Effector memory CD4-positive, alpha-beta T cell (primary cell): ENCODE measurements at places on chromosomes 2 and 18.

DNA sequence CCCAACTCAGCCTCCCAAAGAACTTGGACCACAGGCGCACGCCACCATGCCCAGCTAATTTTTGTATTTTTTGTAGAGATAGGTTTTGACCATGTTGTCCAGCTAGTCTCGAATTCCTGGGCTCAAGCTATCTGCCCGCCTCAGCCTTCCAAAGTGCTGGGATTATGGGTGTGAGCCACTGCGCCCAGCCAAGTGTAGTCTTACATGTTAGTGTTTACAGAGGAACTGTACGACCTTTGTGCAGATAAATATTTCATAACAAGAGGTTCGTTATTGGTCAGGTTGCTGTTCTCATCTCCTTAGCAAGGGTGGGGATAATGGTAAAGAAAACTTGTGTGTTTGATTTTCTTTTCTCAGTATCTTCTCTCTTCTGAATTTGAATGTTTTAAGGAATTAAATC is 46.5 kb downstream of the RALBP1 start:
- DNase-seq: no peak
- H3K4me1 ChIP-seq: no peaks in the 10 kb centered on the region
- H3K36me3 ChIP-seq: peaks cover 26% of the 10 kb centered on the region
- H3K27me3 ChIP-seq: no peaks in the 10 kb centered on the region
- H3K27ac ChIP-seq: no peak overlapping the region

GRCh38 chr2:54878182-54878581 is 154.7 kb downstream of the EML6 start:
- H3K36me3 ChIP-seq: no peaks in the 10 kb centered on the region
- DNase-seq: no peak
- no peaks in the 10 kb centered on the region for H3K4me1 ChIP-seq

- H3K4me1 ChIP-seq: no peaks in the 10 kb centered on the region
- no peak for DNase-seq
- H3K27ac ChIP-seq: no peak overlapping the region
- H3K4me3 ChIP-seq: no peak overlapping the region
- no peaks in the 10 kb centered on the region for H3K36me3 ChIP-seq
- no peaks in the 10 kb centered on the region for H3K27me3 ChIP-seq
Measured at GRCh38 chr2:242075168-242075567, 205.6 kb downstream of the RTP5 start.

DNA sequence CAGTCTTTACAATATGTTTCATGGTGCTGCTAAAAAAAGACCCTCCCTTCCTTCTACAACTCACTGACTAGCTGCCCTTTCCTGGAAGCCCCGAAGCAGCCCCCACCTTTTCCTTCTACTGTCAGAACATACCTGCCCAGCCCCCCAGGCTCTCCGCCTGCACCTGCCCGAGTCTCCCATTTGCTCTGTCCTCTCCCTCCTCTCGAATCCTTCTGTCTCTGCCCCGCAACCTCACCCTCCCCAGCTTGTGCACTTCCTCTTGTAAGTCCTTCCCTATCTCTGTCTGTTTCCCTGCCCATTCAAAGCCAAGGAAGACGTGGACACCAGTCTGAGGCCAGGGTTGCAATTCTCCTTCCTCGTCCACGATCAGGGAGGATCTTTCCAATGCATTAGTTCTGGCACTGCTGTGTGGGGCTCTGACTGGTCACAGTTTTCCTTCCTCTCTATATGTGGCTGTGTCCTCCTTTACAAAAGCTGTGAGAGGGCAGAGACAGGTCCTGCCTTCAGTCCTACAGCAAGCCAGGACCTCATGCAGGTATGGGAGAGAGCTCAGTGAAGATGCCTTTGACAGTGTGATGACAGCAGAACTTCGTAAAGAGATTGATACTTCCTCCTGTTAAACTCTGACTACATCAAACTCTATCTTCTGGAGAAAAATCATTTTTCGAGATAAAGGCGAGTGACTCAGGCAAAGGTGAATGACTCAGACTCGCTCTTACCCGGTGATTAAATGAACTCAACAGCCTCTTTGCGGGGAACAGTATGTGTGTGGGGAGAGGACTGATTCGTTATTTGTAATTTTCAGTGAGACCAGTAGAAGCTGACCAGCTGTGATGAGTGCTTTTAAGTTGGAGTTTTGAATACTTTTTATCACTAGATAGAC is 14.2 kb downstream of the TNFRSF11A start:
- H3K36me3 ChIP-seq: no peaks in the 10 kb centered on the region
- H3K27ac ChIP-seq: no peak overlapping the region
- H3K4me3 ChIP-seq: no peak overlapping the region
- no peaks in the 10 kb centered on the region for H3K27me3 ChIP-seq
- DNase-seq: no peak

GRCh38 chr18:22200611-22201225 is 31.3 kb downstream of the GATA6 start:
- no peaks in the 10 kb centered on the region for H3K27me3 ChIP-seq
- no peaks in the 10 kb centered on the region for H3K4me1 ChIP-seq
- no peak for DNase-seq
- H3K27ac ChIP-seq: no peak overlapping the region

DNA sequence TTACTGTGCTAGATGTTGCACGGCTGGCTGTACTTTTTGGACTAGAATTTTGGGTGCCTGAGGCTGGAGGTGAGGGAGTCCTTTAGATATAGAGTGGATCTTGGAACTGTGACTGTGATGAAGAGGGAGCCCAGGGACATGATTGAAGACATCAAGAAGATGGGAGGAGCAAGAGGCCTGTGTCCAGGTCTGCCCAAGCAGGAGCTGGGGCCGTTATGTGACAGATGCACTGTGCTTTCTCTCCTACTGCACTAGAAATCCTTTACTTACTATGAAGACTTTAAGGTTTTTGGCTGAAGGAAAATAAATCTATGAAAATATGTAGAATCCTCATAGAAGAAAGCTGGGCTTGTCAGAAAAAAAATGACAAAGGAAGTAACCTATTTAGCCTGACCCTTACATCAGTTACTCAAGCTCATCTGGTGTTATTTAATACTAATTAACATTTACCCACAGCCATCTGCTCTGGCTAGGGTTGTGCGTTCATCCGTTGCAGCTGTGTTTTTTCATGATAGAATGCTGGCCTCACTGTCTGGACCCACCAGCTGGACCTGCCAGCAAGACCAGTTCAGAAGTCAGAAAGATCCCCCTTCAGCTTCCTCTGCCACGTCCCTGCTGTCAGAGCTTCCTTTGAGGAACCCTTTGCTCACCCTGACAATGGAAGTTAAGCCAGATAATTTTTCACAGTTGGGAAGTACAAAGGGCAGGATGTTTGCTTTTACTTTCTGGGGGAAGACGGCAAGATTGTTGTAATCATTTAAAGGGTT is 16.7 kb downstream of the TSN start:
- no peak overlapping the region for H3K27ac ChIP-seq
- H3K4me1 ChIP-seq: no peaks in the 10 kb centered on the region
- no peaks in the 10 kb centered on the region for H3K27me3 ChIP-seq
- no peak for DNase-seq

- no peaks in the 10 kb centered on the region for H3K4me1 ChIP-seq
- H3K27ac ChIP-seq: no peak overlapping the region
Measured at GRCh38 chr18:73739098-73739497, 408.5 kb downstream of the FBXO15 start.

DNA sequence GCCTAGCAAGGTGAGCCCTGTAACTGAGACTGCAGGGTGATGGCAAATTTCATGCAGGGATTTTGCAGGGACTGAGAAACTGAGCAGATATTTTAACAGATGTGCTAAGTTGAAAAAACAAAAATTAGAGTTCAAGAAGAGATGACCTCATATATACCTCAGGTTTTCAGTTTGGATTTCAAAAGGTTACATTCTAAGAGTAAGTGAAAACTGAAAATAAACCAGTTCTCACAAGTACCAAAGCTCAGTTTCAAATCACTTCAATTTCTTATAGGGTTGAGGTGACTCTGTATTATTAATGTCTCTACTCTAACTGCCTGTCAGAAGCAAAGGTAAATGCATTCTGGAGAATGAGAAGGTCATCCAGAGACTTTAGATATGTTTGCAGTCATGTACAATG is 237.4 kb upstream of the VRK2 start:
- no peaks in the 10 kb centered on the region for H3K36me3 ChIP-seq
- no peak overlapping the region for H3K4me3 ChIP-seq
- no peaks in the 10 kb centered on the region for H3K4me1 ChIP-seq
- no peak for DNase-seq
- H3K27me3 ChIP-seq: no peaks in the 10 kb centered on the region
- no peak overlapping the region for H3K27ac ChIP-seq

DNA sequence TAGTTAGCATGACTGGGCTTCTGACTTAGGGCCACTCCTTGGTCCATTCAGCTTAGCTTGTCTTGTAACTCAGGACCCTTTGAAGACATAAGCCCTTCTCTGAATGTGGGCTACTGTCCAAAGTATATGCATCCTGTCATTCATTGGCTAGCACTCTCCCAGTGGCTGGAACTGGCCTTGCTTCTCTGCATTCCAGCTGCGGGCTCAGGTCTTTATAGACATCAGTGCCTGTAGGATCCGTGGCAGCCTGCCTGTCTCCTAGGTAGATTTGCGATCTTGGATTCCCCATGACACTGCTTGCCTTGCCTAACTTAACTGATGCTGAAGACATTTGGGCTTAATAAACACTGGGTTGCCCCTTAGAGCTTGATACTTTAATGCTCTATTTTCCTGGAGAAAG is 170.1 kb downstream of the DCC start:
- no peaks in the 10 kb centered on the region for H3K4me1 ChIP-seq
- DNase-seq: no peak
- no peak overlapping the region for H3K4me3 ChIP-seq
- no peaks in the 10 kb centered on the region for H3K27me3 ChIP-seq
- no peaks in the 10 kb centered on the region for H3K36me3 ChIP-seq
- H3K27ac ChIP-seq: no peak overlapping the region

- DNase-seq: peak; percentile 74
- peaks cover 4% of the 10 kb centered on the region for H3K4me1 ChIP-seq
- no peaks in the 10 kb centered on the region for H3K36me3 ChIP-seq
- no peak overlapping the region for H3K27ac ChIP-seq
Measured at GRCh38 chr2:64646007-64646880, 7.5 kb downstream of the SERTAD2 start.

DNA sequence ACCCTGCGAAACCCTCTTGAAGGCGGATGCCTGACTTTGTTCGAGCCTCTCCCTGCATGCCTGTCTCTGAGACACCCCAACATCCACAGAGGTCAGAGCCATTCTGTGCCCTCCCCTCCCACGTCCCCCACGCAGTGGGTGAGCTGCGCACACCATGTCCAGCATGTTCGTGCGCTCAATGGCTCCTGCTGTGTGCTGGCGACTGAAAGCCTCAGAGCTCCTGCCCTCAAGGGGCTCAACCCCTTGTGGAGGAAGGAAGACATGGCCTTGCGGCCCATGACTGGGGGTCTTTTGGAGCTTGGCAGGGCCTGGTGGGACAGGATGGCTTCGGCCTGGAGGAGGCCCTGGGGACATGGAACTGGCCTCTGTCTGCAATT is 45.7 kb downstream of the ANKMY1 start:
- no peak overlapping the region for H3K4me3 ChIP-seq
- no peak overlapping the region for H3K27ac ChIP-seq
- no peaks in the 10 kb centered on the region for H3K27me3 ChIP-seq
- H3K4me1 ChIP-seq: peaks cover 8% of the 10 kb centered on the region
- peaks cover 14% of the 10 kb centered on the region for H3K36me3 ChIP-seq

DNA sequence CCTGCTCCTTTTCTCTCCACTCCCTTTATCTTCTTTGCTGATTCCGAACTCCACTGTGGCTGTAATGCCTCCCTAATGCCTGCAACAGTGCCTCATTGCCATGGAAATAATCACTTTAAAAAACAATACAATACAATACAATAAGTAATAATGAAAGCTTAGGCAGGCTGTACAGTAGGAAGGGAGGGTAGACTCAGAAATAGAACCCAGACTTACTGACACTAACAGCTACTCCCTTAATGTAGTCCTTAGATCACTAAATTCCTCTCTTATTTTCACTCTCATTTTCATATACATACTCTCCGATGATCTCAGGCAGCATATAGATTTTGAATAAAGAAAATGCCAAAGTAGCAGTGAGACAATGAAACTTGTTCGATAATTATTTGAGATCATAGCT is 70.2 kb downstream of the DLGAP1 start:
- no peak for DNase-seq
- H3K27ac ChIP-seq: no peak overlapping the region
- H3K36me3 ChIP-seq: no peaks in the 10 kb centered on the region
- no peaks in the 10 kb centered on the region for H3K4me1 ChIP-seq
- no peak overlapping the region for H3K4me3 ChIP-seq

- no peaks in the 10 kb centered on the region for H3K27me3 ChIP-seq
- H3K4me3 ChIP-seq: no peak overlapping the region
- no peaks in the 10 kb centered on the region for H3K36me3 ChIP-seq
- DNase-seq: no peak
- H3K27ac ChIP-seq: no peak overlapping the region
Measured at GRCh38 chr2:102149644-102150455, 7.3 kb downstream of the IL1R1 start.

- H3K27me3 ChIP-seq: no peaks in the 10 kb centered on the region
- no peak for DNase-seq
- H3K27ac ChIP-seq: no peak overlapping the region
- no peaks in the 10 kb centered on the region for H3K36me3 ChIP-seq
- H3K4me1 ChIP-seq: no peaks in the 10 kb centered on the region
- H3K4me3 ChIP-seq: no peak overlapping the region
Measured at GRCh38 chr2:75153221-75153620, 46.1 kb downstream of the TACR1 start.

- H3K27me3 ChIP-seq: no peaks in the 10 kb centered on the region
- H3K4me3 ChIP-seq: no peak overlapping the region
- H3K27ac ChIP-seq: no peak overlapping the region
- H3K4me1 ChIP-seq: no peaks in the 10 kb centered on the region
- no peaks in the 10 kb centered on the region for H3K36me3 ChIP-seq
Measured at GRCh38 chr18:47779381-47779780, 151.1 kb downstream of the SMAD2 start.

DNA sequence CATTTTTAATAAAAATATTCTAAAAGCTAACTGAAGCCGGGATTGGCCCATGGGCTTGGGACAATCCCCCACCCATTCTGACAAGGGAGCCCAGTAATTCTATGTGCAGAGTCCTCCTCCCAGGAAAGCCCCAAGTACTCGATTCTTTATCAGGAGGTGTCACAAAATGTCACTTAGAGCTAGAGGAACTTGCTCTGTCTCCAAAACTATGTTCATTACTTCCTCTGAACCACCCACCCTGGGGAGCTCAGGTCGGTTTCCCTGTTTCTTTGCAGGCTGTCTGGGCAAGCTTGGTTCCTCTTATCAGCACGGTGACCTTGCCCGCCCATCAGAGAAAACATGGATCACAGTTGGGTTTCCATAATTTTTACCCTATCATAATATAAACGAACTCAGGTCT is 430.6 kb upstream of the ID2 start:
- no peaks in the 10 kb centered on the region for H3K4me1 ChIP-seq
- no peaks in the 10 kb centered on the region for H3K27me3 ChIP-seq
- DNase-seq: no peak
- H3K27ac ChIP-seq: no peak overlapping the region
- H3K36me3 ChIP-seq: no peaks in the 10 kb centered on the region
- no peak overlapping the region for H3K4me3 ChIP-seq

GRCh38 chr2:197598450-197598849 is 76.9 kb downstream of the RFTN2 start:
- no peaks in the 10 kb centered on the region for H3K4me1 ChIP-seq
- no peak overlapping the region for H3K4me3 ChIP-seq
- H3K36me3 ChIP-seq: no peaks in the 10 kb centered on the region
- peaks cover 4% of the 10 kb centered on the region for H3K27me3 ChIP-seq

GRCh38 chr18:50793641-50794565 is 25.9 kb downstream of the MRO start:
- no peak for DNase-seq
- H3K27ac ChIP-seq: no peak overlapping the region
- H3K4me1 ChIP-seq: no peaks in the 10 kb centered on the region

- no peaks in the 10 kb centered on the region for H3K36me3 ChIP-seq
- no peaks in the 10 kb centered on the region for H3K4me1 ChIP-seq
Measured at GRCh38 chr18:50399582-50399981, 24.7 kb downstream of the SKA1 start.
